ENCODE measurements at places on chromosomes 2 and 18.
A peak's percentile ranks its signal among the peaks of the same experiment; 100 is the strongest.

- DNase-seq: no peak
Observed at GRCh38 chr2:239295377-239296019, 105.3 kb downstream of the HDAC4 start.

DNA sequence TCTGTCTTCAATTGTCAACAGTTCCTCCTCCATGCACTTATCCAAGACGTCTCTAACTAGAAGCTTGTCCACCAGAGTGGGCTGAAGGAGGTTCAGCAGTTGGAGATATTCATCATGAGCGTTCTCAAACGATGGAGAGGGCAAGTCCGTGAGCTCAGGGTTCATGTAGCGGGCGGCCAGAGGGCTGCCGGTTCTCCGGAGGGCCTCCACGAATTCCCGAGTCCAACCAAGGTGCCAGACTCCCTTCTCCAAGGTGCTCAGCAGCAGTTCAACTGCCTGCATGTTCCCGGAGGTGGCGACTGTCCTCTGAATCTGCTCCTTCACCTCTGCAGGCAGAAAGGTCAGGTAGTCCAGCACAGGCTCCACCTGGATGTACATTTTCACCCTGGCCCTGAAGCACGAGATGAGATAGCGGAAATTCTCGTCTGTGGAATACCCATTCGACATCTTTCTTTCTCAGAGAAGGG lies 590 bp downstream of the IFIH1 start:
- no peak for DNase-seq

DNA sequence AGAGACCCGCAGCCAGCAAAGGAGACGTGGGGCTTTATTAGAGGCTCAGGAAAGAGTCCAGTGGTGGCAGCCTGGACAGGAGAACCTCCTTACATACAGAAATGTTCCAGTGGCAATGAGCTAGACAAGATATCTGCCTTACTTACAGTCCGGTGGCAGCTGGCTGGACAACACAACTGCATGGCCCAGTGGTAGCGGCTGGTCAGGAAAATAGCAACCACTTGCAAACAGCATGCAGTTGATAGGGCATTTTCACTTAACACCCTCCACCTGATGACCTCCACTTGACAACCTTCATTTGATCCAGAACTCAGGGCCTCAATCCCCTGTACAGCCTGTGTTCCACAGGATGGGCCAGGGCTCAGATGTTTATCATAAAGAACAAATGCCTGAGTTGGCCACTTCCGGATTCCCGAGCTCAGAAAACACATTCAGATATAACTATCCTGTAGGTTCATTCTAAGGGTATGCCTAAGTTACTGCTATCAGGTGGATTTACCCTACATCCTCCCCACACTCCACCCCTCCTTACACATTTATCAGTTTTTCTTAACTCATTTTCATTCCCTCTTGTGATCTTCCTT lies 63.3 kb upstream of the ITPRID2 start:
- no peak for DNase-seq

- DNase-seq: no peak
Observed at GRCh38 chr2:238856713-238857567, 9.1 kb downstream of the TWIST2 start.

GRCh38 chr2:216646116-216646515 lies 12.9 kb downstream of the IGFBP2 start:
- DNase-seq: no peak

GRCh38 chr2:28747714-28748113 lies 3.9 kb upstream of the PPP1CB start:
- no peak for DNase-seq

DNA sequence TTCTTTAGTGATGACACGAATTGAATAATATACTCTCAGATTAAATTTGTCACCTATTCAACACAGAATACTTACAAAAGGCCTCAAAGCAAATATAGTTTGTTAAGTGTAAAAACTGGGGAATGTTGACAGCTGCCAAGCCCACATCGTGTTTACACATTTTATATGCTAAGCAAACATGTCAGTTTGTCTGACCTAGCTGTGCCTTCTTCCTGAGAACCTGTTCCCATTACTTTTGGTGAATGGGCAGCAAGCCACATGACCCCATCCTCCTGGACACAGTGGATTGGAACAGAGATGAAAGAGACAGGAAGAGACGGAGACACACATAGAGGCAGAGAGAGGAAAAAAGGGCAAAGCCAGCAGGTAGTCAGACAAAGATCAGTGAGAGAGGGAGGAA lies 22.9 kb upstream of the CUL3 start:
- no peak for DNase-seq

DNA sequence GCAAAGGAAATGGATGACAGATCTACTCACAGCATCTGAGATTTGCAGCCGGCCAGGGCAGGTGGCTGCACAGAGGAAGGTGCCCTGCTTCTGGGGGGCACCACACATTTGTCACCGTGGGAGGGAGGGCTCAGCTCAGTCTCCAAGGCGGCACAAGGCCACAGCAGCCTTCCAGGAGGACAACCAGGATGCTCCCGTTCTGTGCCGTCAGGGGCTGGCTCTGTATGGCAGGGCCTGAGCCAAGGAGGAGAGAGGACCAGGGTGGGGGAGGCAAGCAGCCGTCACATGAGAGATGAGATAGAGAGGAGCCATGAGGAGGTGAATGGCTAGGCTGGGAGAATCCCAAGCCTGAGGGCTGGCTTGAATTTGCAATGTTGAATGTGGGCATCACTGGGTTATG lies 4.6 kb upstream of the BOK start:
- DNase-seq: no peak

DNA sequence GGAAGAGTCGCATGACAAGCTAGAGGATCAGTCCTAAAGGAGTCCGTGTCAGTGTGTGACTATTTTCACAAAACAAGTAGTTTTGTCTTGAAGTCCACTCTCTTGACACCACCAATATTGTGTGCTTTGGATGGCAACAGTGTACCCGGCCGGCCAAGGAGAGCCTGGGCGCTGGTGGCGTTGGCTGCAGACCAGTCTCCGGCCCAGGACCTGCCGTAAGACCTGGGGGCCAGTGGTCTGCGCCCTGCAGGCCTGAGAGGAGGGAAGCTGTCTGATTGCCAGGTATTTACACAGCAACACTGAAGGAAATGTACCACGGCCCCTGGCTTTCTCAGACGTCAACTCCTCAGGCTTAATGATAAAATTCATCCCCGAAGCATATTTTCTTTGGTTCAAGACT lies 472.4 kb upstream of the SALL3 start:
- DNase-seq: no peak

GRCh38 chr2:105711394-105711793 lies 33.3 kb upstream of the NCK2 start:
- no peak for DNase-seq

- DNase-seq: no peak
Observed at GRCh38 chr2:43129676-43130547, 96.5 kb downstream of the ZFP36L2 start.

DNA sequence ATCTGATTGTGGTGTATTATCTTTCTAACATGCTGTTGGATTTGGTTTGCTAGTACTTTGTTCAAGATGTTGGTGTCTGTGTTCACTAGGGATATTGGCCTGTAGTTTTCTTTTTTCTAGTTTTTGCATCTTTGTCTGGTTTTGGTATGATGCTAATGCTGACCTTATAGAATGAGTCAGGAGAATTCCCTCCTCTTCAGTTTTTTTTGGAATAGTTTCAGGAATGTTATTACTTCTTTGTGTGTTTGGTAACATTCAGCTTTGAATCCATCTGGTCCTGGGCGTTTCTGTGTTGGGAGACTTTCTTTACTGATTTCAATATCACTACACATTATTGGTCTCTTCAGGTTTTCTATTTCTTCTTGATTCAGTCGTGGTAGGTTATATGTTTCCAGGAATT lies 124.2 kb upstream of the EPB41L5 start:
- DNase-seq: peak; percentile 7

Data from HTR-8/SVneo (cell line).